NCI-H1436 (cell line): ENCODE measurements at places on chromosomes 4 and X.
A peak's percentile ranks its signal among the peaks of the same experiment; 100 is the strongest.

DNA sequence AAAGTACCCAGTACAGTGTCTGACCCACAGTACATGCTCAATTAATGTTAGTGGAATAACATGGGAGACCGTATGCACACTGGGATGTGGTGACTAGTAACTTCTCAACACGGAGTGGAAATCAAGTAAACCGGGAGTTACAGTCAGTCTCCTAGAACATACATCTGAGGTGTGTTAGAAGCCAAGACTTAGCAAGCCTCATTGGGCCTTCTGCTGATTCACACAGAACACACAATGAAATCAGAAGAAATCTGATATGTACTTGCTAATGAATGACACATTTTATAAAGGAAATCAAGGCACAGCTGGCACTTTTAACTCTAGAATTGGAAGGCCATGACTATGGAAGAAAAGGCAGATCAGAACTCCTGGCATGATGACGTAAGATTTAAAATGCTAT lies 13.0 kb downstream of the TRAPPC2 start:
- no peak for DNase-seq

DNA sequence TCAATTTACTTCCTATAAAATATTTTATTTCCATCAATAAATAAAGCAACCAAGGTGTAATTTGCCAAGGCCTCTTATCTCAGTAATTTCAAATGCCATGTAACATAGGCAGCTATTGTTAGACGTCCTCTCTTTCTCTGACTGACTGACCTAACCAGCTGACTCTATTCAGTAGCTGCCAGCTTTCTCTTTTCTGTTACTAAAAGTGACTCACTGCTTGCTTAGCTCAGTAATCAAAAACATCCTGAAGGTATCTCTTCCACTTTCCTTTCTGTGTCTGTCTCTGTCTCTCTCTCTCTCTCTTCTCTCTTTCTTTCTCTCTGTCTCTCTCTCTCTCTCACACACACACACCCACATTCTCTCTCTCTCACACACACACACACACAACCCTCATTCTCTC lies 134.2 kb downstream of the SPOCK3 start:
- peak; percentile 73 for DNase-seq

GRCh38 chrX:153441981-153442380 lies 3.9 kb downstream of the TREX2 start:
- no peak for DNase-seq

DNA sequence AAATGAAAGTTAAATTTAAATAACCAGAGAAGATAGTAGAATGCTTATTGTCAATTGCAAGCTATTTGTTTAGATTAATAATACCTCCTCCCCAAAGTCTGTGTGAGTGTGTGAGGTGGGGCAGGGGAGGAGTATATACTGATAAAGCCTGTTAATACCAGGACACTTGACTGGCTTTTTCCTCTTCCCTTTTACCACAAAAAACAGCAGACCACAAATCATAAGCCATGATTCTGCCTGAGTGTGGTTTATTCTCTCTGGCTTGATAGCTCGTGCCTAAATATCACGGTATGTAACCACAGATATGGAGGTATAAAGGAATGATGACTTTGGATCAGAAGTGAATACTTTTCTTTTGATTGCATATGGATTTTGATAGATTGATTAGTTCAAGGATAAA lies 21.9 kb upstream of the SCRG1 start:
- no peak for DNase-seq

DNA sequence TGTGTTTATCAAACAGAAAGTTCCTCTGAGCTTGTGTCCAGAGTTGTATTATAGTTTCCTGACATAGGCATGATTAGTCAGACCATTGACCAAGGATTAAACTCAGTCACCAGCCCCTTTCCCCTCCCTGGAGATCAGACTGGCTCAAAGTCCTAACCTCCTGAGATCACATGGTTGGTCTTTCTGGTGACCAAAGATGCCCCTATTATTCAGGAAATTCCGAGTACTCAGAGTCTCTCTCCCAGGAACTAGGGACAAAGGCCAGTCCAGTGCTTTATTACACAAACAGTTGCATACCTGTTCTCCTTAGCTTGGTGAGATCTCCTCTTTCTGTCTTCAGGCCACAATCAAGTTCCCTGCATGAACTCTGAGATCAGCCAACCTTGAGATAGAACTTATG lies 14.5 kb upstream of the ENPP6 start:
- no peak for DNase-seq

DNA sequence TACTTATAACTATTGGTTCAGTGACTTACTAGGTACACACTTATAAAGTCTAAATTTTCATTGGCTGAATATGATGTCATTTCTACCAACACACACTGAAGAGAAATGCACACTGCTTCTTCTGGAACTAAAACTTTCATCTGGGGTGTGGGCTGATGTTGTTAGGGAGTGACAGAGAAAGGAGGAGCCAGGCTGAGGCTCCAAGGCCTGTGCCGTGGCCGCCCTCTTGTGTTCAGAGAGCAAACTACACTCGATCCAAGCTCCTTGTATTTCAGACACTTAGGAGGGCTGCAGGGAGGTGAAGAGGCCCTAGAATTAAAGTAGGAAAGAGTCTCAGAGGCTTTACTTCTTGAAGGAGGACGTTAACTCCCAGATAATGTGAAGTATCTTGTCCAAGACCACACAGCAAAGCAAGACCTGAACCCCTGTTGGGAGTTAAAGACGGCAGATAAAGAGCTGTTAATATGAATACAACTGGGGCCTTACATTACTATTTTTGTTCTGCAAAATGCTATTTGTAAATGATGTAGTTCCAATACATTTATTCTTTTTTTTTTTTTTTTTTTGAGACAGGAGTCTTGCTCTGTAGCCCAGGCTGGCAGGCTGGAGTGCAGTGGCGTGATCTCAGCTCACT lies 137.5 kb downstream of the AFAP1 start:
- DNase-seq = peak; percentile 5

- no peak for DNase-seq
Observed at GRCh38 chr4:151658959-151659600, 101.7 kb downstream of the GATB start.

DNA sequence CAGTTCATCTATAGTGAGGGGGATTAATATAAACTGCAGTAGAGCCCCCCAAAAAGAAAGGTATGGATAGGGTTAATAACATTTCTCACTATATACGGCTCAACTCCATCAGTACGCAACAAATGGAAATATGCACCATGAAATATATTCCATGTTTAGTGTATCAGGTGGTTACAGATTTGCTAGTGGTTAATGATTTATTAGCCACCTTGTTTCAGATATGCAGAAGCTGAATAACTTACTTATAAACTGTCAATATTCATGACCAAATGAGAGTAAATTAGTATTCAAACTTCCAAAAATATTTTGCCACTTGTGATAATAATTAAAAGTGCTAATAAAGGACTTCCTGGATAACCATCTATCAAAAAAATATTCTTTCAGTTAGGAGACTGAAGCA lies 14.8 kb downstream of the AMTN start:
- no peak for DNase-seq

DNA sequence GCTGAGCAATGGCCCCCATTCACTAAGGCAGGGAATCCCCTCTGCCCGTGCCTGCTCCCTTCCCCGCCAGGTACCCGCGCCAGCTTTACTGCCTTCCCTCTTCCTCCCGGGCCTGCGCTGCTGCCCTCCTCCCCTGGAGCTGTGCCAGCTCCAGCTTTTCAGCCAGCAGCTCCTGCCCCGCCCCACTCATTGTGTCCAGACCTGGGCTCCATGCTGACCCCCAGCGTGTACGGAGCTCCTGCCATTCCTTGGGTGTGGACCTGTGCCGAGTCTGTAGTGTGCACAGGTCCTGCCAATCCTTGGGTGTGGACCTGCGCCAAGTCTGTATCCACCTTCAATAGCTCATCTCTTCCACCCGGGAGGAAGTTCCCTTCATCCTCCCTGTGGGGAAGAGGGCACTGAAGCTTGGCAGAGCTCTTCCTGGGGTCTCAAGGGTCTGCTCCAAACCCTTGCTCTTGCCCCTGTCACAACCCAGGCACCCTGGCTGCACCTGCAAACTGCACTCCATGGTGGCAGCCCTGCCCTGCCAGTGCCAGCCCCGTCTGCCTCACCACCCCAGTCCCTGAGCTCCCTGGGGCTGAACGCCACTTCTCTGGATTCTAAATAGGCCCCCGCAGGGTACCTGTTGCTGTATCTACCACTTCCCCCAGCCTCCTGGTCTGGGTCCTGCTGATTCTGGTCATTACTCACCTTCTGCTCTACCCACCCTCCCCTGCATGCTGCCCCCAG lies 63.9 kb downstream of the TRMT44 start:
- no peak for DNase-seq

DNA sequence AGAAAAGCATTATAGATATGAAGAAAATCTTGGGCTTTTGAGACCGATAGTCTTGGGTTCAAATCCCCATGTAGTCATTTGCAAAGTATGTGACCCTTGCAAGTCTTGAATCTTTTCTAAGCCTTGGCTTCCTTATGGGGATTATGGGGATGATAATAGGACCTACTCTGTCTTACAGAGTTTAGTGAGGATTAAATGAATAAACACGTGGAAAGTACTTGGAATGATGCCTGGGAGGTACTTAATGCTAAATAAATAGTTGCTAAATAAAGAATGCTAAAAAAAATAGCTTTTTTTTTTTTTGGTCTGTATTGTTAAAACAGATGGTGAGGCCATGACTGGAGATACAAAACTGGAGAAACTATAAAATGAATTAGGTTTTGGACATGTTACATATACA lies 292.7 kb downstream of the GPAT3 start:
- no peak for DNase-seq
